ENCODE measurements at places on chromosomes 13 and 19.
A peak's percentile ranks its signal among the peaks of the same experiment; 100 is the strongest.

GRCh38 chr19:54256250-54257115 lies 590 bp downstream of the LILRB5 start:
- no peak for DNase-seq

DNA sequence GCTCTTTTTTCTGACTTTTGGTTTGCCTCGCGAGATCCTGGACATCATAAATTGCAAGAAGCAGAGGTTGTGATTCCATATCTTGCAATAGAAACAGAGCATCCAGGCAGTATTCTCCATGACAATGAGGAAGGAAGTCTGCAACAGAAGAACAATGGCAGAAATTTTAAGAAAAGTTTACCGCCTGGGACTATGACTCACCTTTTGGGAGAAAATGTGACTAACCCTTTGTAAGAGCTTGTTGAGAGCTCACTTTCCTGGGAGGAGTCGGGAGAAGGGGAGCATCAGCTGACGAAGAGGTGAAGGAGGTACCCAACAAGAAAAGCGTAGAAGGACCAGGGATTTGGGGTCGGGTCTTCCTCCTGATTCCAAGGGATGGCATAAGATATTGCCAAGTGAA lies 34.3 kb upstream of the TNFSF11 start:
- no peak for DNase-seq

DNA sequence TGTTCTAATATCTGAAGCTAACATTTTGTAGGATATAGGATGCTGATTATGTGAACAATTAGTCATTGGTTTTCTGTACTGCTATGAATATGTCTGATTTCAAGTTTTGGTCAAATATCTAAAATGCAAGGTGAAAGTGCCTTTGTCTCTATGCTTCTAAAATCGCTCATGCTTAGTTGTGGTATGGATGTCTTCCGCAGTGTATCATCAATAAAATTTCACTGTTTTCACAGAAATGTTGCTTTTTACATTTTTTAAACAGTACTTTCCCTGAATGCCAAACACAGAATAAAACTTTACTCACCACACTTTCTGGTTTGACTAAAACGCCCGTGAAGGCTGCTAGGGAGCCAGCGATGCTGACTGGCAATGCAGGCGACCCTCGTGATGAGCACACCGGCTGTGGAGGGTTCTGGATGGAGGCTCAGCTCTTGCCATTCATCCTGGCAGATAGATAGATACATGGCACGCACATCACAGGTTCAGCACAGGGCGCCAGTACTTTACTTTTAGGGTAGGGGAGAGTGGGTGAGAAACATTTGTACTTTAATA lies 40.1 kb downstream of the SLC7A9 start:
- DNase-seq = no peak

- no peak for DNase-seq
Observed at GRCh38 chr13:108083056-108083455, 132.3 kb downstream of the LIG4 start.

GRCh38 chr19:45553464-45553863 lies 31.1 kb downstream of the OPA3 start:
- no peak for DNase-seq

GRCh38 chr13:99265821-99266426 lies 7.7 kb upstream of the GPR18 start:
- no peak for DNase-seq

DNA sequence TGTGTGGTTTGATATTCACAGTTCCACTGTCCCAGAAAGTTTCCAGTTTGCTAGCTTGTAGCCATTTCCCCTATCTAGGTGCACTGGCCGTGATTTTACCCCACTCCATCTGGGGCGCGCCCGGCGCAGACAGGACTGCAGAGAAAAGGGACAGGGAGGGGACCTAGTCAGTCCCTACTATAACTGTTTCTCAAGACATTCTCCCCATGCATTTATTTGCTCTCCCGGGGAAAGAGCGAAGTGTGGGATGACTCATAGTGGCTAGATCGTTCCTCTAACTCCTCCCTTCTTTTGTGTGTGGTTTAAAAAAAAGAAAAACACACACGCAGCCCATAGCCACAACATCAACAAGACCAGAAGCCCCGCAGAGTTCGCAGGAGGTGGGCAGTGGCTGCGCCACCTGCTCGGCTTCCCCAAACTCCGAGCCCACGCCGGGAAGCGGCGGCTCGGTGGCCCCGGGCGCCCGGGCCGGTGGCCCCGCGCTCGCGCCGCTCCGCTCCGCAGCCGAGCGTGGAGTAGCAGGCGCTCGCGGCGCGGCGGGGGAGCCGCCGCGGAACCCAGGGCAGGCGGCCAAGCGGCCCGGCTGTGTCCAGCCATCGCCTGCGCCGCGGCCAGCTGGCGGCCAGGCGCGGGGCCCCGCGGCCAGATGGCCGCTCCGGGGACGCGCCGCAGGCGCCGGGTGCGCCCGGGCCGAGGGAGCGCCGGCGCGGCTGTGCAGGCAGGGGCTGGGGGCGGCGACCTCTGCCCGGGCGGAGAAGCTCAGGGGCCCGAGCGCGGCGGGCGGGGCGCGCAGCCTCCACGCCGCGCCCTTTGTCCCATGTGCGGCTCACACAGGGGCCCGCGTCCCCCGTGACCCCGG lies 653 bp downstream of the TMTC4 start:
- DNase-seq = peak; percentile 71

- DNase-seq = peak; percentile 57
Observed at GRCh38 chr13:27170516-27171243, 931 bp downstream of the USP12 start.

DNA sequence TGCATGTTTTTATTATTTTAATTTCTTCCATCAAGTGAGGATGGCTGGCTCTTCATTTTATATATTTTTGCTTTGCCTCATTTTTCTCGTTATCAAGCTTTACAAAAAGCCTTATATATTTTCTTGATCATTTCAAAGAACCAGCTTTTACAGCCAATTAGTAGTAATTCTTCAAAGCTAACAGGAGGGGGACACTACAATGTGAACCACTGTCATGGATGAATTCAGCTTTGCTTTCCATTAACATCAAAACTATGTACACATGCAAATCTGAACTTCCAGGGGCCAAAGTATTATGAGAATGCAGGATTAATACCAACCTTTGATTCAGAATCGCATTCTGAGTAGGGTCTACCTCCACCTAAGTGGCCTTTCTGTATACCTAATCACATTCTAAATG lies 11.1 kb downstream of the UQCRFS1 start:
- DNase-seq = no peak

GRCh38 chr19:8487137-8487851 lies 15.1 kb downstream of the PRAM1 start:
- DNase-seq = peak; percentile 66

DNA sequence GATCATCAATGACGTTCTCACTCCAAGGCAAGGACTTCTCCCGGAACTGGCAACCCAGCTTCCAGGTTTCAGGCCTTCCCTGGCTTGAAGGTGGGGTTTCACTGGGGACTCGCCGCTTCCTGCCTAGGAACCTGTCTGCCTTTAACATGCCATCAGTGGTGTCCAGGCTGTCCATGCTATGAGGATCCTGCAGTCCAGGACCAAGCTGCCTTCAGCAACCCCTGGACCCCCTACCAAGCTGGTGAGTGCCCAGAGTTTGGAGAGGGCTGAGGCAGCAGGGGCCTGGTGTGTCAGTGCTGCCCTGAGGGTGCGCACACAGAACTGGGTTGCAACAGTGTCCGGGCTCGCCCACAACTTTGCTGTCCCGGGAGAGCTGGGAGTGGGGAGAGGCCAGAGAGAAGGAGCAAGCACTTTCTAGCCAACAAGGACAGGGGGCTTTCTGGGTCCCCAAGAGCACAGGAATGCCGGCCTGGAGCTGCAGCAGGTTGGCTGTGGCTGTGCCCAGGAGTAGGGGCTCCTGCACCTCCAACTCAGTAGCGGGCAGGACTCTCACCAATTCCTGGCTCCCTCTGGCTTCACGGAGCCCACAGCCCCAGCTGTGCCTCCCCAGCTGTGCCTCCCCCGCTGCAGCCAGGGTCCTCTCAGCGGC lies 1563.2 kb upstream of the MIR17HG start:
- DNase-seq = peak; percentile 23

- DNase-seq = peak; percentile 90
Observed at GRCh38 chr19:6744381-6745301, 5.2 kb downstream of the TRIP10 start.

DNA sequence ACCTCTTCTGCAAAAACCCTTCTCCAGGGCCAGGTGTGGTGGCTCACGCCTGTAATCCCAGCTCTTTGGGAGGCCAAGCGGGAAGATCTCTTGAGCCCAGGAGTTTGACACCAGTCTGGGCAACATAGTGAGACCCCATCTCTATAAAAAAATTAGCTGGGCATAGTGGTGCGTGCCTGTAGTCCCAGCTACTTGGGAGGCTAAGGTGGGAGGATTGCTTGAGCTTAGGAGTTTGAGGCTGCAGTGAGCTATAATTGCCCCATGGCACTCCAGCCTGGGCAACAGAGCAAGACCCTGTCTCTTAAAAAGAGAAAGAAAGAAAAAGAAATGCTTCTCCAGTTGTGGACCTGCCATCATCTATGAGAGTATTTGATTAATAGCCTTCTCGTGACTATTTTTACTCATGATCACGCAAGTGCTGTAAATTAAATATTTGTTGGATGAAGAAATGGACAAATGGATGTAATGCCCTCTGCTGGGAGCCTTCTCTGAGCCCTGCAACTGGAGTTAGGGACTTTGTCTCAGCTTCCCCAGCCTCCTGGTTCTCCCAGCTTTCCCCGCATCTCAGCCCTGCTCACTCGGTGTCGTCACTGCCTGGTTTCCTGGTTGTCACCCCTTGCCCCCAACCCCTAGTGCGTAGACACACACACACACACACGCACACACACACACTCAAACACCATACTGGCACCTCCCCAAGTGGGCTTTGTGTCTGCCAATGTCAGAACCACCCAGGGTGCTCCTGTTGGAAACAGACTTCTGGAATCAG lies 12.2 kb downstream of the WIZ start:
- no peak for DNase-seq

DNA sequence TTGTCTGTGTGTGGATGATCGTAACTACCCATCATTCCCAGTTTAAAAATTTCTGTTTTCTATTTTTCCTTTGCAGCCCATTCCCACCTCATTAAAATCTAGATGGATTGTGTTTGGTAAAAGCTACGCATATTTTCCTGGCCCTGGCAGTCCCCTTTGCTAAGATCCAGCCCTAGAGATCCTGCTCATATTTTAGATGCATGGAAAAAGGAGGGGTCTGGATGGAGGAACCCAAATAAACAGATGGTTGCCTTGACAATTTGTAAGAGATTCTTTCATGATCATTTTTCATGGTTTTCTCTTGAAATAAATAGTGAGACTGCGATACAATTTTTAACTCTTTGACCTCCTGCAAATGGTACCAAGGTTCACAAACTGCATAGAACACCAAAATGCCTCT lies 174.4 kb downstream of the SLC7A1 start:
- DNase-seq = no peak

GRCh38 chr19:6472713-6473112 lies 8.6 kb downstream of the CRB3 start:
- DNase-seq = no peak

DNA sequence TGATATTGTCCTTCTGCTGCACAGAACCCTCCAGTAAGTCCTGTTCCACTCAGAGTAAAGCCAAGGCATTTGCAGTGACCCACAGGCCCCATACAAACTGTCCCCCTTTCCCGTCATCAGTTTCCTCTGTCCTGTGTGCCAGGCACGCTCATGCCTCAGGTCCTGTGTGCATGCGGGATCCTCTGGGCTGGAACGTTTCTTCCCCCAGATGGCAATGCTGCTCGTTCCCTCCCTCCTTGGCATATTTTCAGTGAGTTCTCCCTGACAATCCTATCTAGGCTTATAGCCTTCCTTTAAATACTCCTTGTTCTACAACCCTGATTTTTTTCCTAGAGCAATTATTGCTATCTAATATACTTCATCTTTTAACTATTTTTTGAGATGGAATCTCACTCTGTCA lies 5.7 kb downstream of the OPA3 start:
- DNase-seq = no peak

DNA sequence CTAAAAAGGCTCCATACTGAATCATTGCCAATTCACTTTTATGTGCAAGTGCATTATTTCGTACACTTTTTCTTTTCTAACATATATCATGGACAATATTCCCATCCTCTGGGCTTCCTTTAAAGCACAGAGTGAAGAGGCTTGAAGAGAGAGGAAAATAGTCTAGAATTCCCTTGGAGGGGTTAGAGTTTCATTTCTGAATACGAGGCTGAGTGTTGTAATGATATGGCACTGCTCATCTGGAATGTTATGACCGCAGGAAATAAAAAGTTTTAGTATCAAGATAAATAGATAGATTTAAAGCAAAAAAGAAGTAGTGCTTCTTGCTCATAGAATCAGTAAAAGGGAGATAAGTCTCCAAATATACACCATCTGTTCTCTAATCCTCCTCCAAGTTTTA lies 412.3 kb upstream of the SLITRK1 start:
- no peak for DNase-seq

GRCh38 chr13:31110617-31111016 lies 51.1 kb downstream of the HSPH1 start:
- no peak for DNase-seq

DNA sequence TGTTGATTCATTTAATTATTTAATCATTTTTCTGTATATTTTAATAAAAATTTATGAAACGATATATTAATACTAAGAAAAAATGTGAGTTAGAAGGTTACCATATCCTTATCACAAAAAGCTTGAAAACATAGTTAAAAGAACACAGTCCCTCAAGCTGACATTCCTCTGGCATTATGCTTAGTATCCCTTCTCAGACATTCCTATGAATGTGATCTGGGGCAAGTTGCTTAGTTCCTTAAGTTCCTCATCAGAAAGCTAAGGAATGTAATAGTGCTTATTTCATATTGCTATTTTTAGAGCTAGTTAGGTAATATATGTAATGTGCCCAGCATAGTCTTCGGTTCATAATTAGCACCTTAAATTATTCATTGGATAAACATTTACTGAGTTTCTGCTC lies 122.8 kb downstream of the MTUS2 start:
- DNase-seq = no peak

DNA sequence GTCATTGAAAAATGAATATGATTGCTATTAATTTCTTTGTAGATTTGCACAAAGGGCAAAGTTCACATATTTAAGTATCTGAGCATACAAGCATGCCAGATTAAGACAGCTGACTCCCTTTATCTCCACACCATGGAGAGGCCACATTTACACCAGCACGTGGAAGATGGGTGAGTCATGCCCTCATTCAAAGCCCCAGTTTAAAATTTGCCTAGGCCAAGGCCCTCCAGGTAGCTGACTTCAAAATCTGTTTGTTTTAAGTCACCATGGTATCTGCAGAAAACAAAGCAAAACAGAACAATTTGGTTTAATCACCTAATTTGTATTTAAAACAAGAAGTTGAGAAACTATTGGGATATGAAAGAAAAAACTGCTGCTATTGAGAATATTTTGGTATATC lies 109.2 kb downstream of the ESD start:
- DNase-seq = no peak

DNA sequence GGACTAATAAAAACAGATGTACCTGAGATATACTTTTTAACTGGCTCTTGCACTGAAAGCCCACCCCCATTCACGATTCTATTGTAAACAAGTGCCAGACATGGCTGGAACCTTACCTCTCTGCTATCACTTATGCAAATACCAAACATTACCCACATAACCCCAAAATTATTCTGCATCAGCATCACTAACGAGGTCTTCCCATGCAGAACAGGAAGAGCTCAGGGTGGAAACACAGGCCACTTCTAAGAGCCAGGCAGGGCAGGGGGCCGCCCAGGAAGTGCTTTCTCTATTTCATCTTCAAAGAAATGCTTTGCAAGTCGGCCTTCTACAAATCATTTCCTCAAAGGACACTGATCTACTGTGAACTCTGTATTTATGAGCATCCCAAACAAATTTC lies 7.3 kb downstream of the IRS2 start:
- DNase-seq = no peak
